ENCODE measurements at places on chromosomes 1 and 21. TPM values are rescaled to one million over a fixed set of nuclear protein-coding genes. Genes with fewer than 3 reads are reported as not detected.

DNA sequence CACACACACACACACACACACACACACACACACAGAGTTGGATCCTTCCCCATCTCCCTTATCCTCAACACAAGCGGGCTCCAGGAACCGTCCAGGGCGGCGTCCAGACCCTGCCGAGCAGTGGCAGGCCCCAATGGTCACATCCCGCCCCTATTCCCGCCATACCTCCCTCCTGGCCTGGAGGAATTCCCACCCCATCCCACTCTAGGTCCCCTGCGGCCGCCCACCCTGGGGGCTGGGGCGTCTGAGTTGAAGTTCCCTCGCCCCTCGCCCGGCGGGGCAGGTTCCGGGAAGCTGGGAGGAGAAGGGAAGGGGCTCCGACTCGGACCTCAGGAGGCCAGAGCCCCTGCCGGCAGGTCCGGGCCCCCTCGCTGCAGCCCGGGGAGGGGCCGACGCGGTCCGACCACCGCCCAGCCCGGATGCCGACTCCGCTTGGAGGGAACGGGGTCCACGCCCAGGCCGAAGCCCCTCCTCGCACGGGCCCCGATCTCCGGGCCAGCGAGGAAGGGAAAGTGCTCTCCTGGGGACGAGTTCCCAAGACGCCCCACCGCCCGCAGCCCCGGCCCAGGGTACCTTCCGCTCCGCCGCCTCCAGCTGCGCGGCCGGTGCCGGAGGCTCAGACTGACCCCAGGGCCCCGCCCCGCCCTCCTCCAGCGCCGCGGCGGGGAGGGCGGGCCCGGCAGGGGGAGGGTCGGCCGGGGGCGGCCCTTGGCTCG, at the start of gene RHOC:
TSS of gene RHOC (minus strand) at position 623 of the 716 bp plus-strand sequence. CDS start 3,328 bp downstream, outside the sequence.
- H3K4me1 ChIP-seq = peaks cover 45% of the 10 kb centered on the region
- H3K27ac ChIP-seq = peak within 1 kb of the TSS; percentile 51
- H3K36me3 ChIP-seq = peaks cover 17% of the 10 kb centered on the region
- peak; percentile 44 for DNase-seq

The SH3BGR gene
- 1.0 TPM for total RNA-seq

The ZNF648 gene
- total RNA-seq = not detected

DNA sequence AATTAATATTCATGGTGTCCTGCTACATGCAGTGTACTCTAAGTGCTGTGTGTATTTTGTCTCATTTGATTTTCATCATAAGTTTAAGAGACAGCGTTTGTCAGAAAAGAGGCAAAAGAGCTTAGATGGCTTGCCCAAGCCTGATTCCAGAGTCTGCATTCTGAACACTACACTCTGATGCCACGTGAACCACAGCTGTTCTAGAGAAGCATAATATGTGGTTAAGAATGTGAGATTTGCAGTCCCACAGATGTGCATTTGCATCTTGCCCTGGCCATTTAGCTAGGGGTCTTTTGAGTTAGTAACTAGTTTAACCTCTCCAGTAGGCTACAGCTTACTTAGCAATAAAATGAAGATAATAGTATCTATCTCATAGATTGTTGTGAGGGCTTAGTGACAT, 9.2 kb upstream of the GADD45A start:
- H3K27me3 ChIP-seq = peaks cover 25% of the 10 kb centered on the region
- peaks cover 24% of the 10 kb centered on the region for H3K4me1 ChIP-seq
- H3K4me3 ChIP-seq = no peak overlapping the region
- no peak for DNase-seq
- no peak overlapping the region for H3K27ac ChIP-seq

The CYB5RL gene
- 12.2 TPM for total RNA-seq

DNA sequence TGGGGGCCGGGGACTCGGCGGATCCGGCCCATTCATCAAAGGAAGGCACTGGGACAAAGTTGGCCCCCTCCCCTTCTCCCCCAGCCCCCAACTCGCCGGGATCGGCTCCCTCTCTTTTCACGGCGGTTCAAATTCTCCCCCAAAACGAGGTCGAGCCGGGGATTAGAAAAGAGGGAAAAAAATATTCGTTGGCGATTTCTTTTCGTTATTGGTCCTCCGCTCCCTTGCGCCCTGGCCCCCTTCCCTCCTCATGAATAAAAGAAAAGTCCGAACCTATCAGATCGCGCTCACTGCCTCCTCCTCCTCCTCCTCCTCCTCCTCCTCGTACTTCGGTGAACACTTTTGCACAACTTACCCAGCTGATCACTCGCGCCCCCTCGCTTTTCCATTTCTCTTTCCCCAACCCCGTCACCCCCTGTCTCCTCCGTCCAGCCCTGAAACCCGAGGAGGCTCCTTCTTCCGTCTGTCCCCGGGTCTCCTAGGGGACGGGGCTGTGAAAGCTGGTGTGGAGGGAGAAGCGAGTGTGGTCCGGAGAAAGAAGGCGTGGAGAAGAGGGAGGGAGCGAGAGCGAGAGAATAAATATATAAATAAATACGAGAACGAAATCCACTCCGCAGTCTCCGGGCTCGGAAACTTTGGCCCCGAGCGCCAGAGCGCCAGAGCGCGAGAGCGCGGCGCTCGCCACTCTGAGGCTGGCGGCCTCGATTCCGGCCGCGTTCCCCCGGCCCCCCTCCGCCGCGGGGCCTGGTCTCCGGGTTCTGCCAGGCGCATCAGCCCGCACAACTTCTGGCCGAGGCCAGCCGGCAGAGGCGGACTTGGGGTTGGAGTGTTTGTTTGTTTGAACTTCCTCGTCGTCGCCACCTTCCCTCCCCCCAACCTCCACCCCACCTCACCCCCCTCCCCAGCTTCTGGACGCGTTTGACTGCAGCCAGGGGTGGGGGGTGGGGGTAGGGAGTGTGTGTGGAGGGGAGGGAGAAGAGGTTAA, at the start of gene PAX7:
TSS of gene PAX7 (plus strand) at position 336 of the 985 bp plus-strand sequence. CDS start 758 bp downstream, outside the sequence.
- DNase-seq = no peak
- H3K27ac ChIP-seq = no peak within 1 kb of the TSS
- peaks cover 74% of the 10 kb centered on the region for H3K27me3 ChIP-seq
- no peak within 1 kb of the TSS for H3K4me3 ChIP-seq
- peaks cover 3% of the 10 kb centered on the region for H3K4me1 ChIP-seq

- H3K27me3 ChIP-seq = no peaks in the 10 kb centered on the region
- DNase-seq = no peak
- H3K4me3 ChIP-seq = no peak overlapping the region
- no peak overlapping the region for H3K27ac ChIP-seq
Observed at GRCh38 chr1:161890574-161890973, 124.5 kb downstream of the ATF6 start.

GRCh38 chr1:3067671-3068563, 1.1 kb upstream of the PRDM16 start:
- H3K27ac ChIP-seq = no peak overlapping the region
- no peaks in the 10 kb centered on the region for H3K36me3 ChIP-seq
- peaks cover 26% of the 10 kb centered on the region for H3K27me3 ChIP-seq
- no peak for DNase-seq
- peaks cover 1% of the 10 kb centered on the region for H3K4me1 ChIP-seq

DNA sequence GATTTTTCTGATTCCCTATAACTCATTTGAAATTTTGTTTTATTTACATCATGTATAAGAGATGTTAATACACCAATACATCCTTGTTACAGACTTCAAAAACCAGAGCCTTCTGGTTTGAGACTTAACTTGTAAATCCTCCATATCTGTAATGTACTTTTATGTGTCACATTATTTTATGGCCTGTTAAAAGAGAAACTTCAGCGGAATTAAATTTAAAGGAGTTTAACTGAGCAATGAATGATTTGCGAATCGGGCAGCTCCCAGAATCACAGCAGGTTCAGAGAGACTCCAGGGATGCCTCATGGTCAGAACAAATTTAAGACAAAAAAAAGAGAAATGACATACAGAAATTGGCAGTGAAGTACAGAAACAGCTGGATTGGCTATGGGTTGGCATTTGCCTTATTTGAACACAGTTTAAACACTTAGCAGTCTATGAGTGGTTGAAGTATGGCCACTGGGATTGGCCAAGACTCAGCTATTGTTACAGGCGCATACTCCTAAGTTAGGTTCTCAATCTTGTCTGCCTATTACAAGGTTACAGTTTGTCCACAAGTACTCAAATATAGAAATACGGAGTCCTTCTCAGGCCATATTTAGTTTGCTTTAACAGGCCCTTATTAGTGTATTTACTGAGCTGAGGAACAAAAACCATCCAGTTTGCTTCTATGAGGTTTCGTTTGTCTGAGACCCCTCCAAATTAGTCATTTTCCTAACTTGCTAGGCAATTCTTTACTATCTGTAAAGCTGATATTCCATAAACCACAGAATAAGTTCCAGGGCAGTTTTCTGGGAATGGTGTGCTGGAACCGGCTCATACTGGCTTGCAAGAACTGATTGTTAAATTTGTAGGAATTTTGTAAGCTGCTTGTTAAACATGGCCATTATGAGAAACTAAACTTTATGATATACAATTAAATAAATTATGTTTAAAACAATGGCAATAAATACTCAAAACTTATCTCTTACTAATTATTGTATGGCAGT, 56.2 kb upstream of the WDR26 start:
- H3K36me3 ChIP-seq = no peaks in the 10 kb centered on the region
- peaks cover 16% of the 10 kb centered on the region for H3K4me1 ChIP-seq
- H3K27ac ChIP-seq = no peak overlapping the region
- DNase-seq = no peak
- H3K4me3 ChIP-seq = no peak overlapping the region

- H3K4me1 ChIP-seq = peaks cover 11% of the 10 kb centered on the region
- no peaks in the 10 kb centered on the region for H3K36me3 ChIP-seq
Observed at GRCh38 chr1:182784556-182785171, 4.9 kb upstream of the NPL start.

DNA sequence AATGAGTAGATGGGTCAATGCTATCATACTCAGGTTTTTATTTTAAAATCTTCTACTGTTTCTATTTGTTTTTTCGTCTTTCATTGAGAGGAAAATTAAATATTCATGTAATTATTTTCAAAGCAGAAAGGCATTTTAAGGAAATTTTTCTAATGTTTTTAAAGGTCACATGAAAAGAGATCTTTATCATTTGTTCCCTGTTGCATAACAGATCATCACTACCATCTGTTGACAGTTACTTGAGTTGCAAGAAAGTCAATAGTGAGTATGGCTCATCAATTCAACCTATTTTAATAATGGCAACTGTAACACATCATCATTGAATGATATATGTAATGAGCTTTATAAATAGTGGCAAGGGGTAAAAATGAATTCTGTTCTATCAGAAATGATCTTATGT, 369.7 kb downstream of the DPYD start:
- H3K4me1 ChIP-seq = no peaks in the 10 kb centered on the region
- H3K36me3 ChIP-seq = no peaks in the 10 kb centered on the region
- H3K4me3 ChIP-seq = no peak overlapping the region
- no peak for DNase-seq
- no peaks in the 10 kb centered on the region for H3K27me3 ChIP-seq
- H3K27ac ChIP-seq = no peak overlapping the region

DNA sequence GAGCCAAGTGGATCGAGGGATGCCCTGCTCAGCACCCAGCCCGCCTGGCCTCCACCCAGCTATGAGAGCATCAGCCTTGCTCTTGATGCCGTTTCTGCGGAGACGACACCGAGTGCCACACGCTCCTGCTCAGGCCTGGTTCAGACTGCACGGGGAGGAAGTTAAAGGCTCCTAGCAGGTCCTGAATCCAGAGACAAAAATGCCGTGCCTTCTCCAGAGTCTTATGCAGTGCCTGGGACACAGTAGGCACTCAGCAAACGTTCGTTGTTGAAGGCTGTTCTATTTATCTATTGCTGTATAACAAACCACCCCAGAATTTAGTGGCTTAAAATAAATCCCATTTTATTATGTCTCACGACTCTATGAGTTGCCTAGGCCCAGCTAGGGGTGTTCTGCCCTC, 6.8 kb upstream of the BSND start:
- H3K36me3 ChIP-seq = no peaks in the 10 kb centered on the region
- no peak overlapping the region for H3K4me3 ChIP-seq
- H3K27me3 ChIP-seq = peaks cover 18% of the 10 kb centered on the region
- H3K27ac ChIP-seq = no peak overlapping the region
- no peak for DNase-seq

- H3K27me3 ChIP-seq = peaks cover 2% of the 10 kb centered on the region
- no peak for DNase-seq
- peaks cover 4% of the 10 kb centered on the region for H3K4me1 ChIP-seq
- H3K4me3 ChIP-seq = no peak overlapping the region
- H3K27ac ChIP-seq = no peak overlapping the region
- no peaks in the 10 kb centered on the region for H3K36me3 ChIP-seq
Observed at GRCh38 chr1:87863317-87863716, 534.6 kb downstream of the LMO4 start.

- H3K36me3 ChIP-seq = peaks cover 24% of the 10 kb centered on the region
- H3K27ac ChIP-seq = peak within 1 kb of the TSS; percentile 89
Observed at GRCh38 chr1:229342656-229343569, at the start of gene CCSAP. Gene CCSAP (minus strand): TSS chr1:229343047. CDS start chr1:229342465, 582 bp downstream.

DNA sequence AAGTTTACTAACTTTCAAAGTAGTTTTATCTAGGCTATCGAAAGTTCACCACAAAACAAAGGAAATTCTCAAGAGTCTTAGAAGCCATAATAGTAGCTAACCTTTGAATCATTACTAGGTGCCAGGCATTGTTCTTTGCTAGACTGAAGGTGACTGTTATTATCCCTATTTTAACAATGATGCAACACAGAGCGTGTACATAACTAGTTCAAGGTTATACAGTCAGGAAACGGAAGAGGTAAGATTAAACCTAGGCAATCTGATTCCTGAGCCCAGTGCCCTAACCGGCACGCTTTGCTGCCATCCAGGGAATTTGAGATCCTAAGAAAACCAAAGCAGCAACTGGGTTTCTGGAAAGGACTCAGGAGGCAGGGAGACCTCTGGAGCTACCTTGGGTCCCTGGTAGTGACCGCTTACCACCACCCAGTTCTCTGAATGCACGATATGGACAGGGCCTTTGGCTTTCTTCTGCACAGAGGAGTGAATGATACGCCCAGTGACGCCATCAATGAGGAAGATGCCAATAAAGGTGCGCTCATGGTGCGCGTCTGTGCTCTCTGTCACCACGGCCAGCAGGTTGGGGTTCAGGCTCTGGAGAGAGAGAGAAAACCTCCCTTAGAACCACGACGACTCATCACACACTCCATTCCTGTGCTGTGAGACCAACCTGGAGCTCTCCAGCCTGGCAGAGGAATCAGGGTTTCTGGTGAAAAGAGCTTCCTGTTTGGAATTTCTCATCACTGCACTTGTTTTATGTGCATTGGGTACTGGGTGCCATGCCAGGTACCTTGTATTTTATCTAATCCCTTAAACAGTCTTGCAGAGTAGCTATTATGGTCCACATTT, 13.1 kb upstream of the UBR4 start:
- H3K4me3 ChIP-seq = no peak overlapping the region

- DNase-seq = peak; percentile 26
- H3K4me3 ChIP-seq = no peak overlapping the region
- no peaks in the 10 kb centered on the region for H3K27me3 ChIP-seq
- peak overlapping the region; percentile 70 for H3K27ac ChIP-seq
- peaks cover 26% of the 10 kb centered on the region for H3K4me1 ChIP-seq
Observed at GRCh38 chr1:67211589-67212563, 45.6 kb downstream of the IL23R start.

- H3K4me3 ChIP-seq = no peak overlapping the region
- no peaks in the 10 kb centered on the region for H3K27me3 ChIP-seq
- peak; percentile 51 for DNase-seq
- no peaks in the 10 kb centered on the region for H3K36me3 ChIP-seq
Observed at GRCh38 chr1:20640183-20640597, 6.9 kb downstream of the PINK1 start.

All from activated T-helper 2 cell treated with anti-CD3 and anti-CD28 coated beads, Interferon-gamma antibody, Interleukin-2, Interleukin-4, amounts not matched to agents 10 μg/mL and 5 μg/mL and 100 μg/mL, durations not matched to agents 14 hours and 24 hours and 36 hours (primary cell).